ENCODE measurements at places on chromosomes 3 and 15. TPM values are rescaled to one million over a fixed set of nuclear protein-coding genes. Genes with fewer than 3 reads are reported as not detected.

DNA sequence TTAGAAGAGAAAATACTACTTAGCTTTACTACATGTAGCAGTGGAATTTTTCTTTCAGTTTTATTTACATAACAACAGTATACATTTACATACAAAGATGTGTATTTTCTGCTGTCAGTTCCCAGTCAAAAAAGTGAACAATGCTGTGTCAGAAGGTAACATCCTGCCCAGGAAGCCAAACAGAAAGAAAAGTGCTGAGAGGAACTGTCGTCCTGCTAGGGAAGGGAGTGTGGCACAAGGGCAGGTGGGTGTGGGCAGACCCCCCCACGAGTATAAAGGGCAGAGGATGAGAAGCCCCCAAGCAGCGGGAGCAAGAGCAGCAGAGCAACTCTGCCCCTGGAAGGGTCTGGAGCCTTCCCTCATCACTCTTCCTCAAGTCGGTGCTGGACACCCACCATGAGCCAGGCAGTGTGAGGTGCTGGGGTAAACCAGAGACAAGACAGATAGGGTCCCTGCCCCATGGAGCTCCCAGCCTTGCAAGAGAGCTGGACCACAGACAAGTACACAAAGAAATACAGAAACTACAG lies 39.7 kb downstream of the TBC1D2B start:
- no peak for DNase-seq

- DNase-seq, result no peak
Observed at GRCh38 chr15:87633525-87633924, 623.0 kb downstream of the NTRK3 start.

- DNase-seq, result no peak
Observed at GRCh38 chr3:30858894-30859389, 35.5 kb downstream of the GADL1 start.

GRCh38 chr15:99106417-99107220 lies 1.7 kb downstream of the SYNM start:
- peak; percentile 93 for DNase-seq

GRCh38 chr3:191217301-191217700 lies 18.3 kb downstream of the OSTN start:
- DNase-seq, result no peak

DNA sequence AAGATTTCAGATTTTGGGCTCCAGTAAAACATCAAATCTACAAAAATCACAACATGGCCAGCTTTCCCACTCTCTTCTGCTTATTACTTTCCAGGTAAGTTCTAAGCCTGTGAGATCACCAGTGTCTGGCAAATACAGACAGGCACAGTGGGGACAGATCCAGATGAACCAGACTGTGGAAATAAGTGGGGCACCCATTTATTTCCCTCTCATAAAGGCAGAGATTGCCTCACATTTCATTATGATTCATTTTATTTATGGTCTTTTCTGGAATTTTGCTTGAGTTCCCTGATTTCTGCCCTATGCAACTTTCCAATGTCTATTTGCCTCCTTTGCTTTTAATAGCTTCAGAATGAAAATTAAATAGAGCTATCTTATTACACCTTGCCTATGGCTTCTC lies 66.8 kb downstream of the GREM1 start:
- no peak for DNase-seq

DNA sequence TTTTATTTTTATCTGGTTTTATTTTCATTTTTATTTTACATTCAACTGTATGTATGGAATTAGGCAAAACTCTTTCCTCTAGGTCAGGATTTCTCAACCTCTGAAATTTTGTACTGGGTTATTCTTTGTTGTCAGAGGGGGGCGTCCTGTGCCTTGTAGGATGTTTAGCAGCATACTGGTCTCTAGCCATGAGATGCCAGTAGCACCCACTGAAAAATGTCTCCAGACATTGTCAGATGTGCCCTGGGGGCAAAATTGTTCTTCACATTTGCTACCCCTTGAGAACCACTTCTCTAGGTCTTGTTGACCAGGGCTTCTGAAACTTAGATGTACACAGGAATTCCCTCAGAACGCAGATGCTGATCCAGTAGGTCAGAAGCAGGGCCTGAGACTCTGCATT lies 5.4 kb downstream of the CHRNA5 start:
- no peak for DNase-seq

- DNase-seq, result no peak
Observed at GRCh38 chr15:81966631-81967030, 79.2 kb downstream of the MEX3B start.

Gene ARNT2
- total RNA-seq, result 4.3 TPM

Gene CSPG4
- 122 TPM for total RNA-seq

Gene IGSF10
- total RNA-seq, result 0.41 TPM

Gene GUCA1C
- not detected for total RNA-seq
